ENCODE measurements at places on chromosomes 3 and 15.

DNA sequence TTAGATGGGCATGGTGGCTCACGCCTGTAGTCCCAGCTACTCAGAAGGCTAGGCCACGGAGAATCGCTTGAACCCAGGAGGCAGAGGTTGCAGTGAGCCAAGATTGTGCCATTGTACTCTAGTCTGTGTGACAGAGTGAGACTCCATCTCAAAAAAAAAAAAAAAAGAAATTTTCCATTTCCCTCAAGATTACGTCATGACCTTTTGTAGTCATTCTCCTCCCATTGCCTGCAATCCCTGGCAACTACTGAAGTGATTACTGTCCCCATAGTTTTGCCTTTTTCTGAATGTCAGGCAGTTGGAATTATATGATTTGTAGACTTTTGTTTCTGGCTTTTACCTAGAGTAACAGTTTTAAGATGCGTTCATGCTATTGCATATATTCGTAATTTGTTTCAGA lies 28.0 kb downstream of the WDR76 start:
- peaks cover 7% of the 10 kb centered on the region for H3K36me3 ChIP-seq
- no peak overlapping the region for H3K27ac ChIP-seq
- no peak for DNase-seq
- H3K27me3 ChIP-seq, result no peaks in the 10 kb centered on the region
- no peak overlapping the region for H3K4me3 ChIP-seq

- H3K27me3 ChIP-seq, result no peaks in the 10 kb centered on the region
- H3K36me3 ChIP-seq, result peaks cover 10% of the 10 kb centered on the region
- no peak for DNase-seq
- no peak overlapping the region for H3K27ac ChIP-seq
- no peak overlapping the region for H3K4me3 ChIP-seq
- no peaks in the 10 kb centered on the region for H3K4me1 ChIP-seq
Measured at GRCh38 chr3:52845157-52845556, 10.3 kb upstream of the MUSTN1 start.

DNA sequence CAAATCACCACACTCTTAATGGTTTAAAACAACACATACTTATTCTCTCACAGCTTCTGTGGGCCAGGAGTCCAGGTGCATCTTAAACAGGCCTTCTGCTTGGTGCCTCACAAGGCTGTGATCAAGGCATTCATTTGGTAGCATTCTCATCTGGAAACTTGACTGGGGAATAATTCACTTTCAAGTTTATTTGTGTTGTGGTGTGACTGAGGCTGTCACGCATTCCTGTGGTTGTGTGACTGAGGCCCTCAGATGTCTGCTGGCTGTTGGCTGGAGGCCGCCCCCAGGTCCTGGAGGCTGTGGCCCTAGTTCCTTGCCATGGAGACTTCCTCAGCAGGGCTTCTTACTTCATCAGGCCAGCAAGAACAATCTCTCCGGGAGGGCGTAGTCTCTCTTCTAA lies 16.9 kb upstream of the FAM3D start:
- H3K4me1 ChIP-seq, result no peaks in the 10 kb centered on the region
- peaks cover 10% of the 10 kb centered on the region for H3K27me3 ChIP-seq
- DNase-seq, result no peak
- no peak overlapping the region for H3K4me3 ChIP-seq
- no peaks in the 10 kb centered on the region for H3K36me3 ChIP-seq
- H3K27ac ChIP-seq, result no peak overlapping the region

DNA sequence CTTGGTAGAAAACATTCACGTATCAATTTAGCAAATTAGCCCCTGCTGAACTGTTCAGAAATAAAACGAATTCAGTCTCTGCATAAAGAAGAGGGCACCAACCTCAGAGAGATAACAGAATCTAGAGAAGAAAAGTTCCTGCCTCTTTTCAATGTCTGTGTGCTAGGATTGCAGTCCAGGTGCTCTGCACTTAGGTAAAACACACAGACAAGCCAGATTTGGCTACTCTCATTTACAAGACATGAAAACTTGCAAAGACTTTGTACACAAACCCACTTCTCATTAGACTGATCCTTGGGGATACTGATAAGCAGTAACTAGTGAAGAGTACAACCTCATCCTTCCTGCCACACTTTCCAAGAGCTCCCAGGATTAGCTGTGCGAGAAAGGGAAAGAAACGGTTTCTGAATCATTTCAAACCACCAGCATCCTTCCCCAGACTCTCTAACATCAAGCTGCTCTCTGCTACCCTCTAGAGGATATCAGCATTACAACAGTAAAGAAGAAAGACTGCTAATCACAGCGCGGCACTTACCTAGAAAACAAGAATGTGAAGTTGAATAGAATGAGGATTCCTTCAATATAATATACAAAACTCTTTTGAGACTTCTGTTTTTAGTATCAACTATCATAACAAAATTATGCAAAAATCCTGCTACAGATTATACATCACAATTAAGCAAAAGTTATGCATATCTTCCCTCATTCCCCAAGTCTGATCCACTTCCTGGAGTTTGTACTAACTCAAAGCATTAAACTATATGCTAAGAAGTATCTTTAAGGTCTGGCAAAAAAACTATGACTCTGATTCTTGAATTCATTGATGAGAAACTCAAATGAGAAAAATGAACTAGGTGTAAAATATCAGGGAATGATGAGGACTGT lies 306.4 kb downstream of the MAGI1 start:
- H3K36me3 ChIP-seq, result peaks cover 4% of the 10 kb centered on the region
- H3K4me3 ChIP-seq, result no peak overlapping the region
- no peaks in the 10 kb centered on the region for H3K27me3 ChIP-seq

GRCh38 chr3:48661501-48662144 lies 1.1 kb downstream of the CELSR3 start:
- peaks cover 15% of the 10 kb centered on the region for H3K27me3 ChIP-seq
- DNase-seq, result peak; percentile 95
- H3K4me3 ChIP-seq, result peak overlapping the region; percentile 64
- H3K4me1 ChIP-seq, result peaks cover 14% of the 10 kb centered on the region

- H3K36me3 ChIP-seq, result peaks cover 3% of the 10 kb centered on the region
- H3K4me3 ChIP-seq, result no peak overlapping the region
- DNase-seq, result no peak
- no peaks in the 10 kb centered on the region for H3K4me1 ChIP-seq
- no peak overlapping the region for H3K27ac ChIP-seq
- H3K27me3 ChIP-seq, result no peaks in the 10 kb centered on the region
Measured at GRCh38 chr3:78481050-78481449, 1286.7 kb downstream of the ROBO1 start.

- peaks cover 50% of the 10 kb centered on the region for H3K4me1 ChIP-seq
- H3K27ac ChIP-seq, result peak overlapping the region; percentile 87
- no peaks in the 10 kb centered on the region for H3K36me3 ChIP-seq
- no peak for DNase-seq
- H3K27me3 ChIP-seq, result no peaks in the 10 kb centered on the region
Measured at GRCh38 chr15:58551764-58552504, 120.1 kb downstream of the LIPC start.

DNA sequence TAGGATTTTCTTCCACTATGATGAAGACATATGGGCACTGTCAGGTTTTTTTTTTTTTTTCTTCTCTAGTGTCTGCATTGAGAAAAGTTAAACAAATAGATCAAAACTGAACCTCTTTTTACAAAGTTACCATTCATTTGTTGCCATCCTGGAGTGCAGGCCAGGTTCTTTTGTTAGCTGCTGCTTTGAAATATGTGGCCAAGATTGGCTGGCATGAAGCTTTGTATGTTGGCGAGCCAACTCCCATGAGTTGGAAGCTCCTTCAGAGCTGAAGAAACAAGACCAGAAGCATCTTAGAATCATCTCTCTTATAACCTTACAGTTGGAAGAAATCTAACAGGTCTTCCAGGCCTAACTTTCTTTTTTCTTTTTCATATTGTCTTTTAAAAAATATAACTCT lies 346.5 kb downstream of the THSD4 start:
- H3K4me1 ChIP-seq, result peaks cover 49% of the 10 kb centered on the region
- H3K27ac ChIP-seq, result no peak overlapping the region
- DNase-seq, result no peak
- H3K27me3 ChIP-seq, result no peaks in the 10 kb centered on the region

GRCh38 chr3:153290268-153291015 lies 128.4 kb downstream of the RAP2B start:
- no peak for DNase-seq
- H3K27ac ChIP-seq, result no peak overlapping the region
- H3K4me1 ChIP-seq, result peaks cover 7% of the 10 kb centered on the region
- H3K4me3 ChIP-seq, result no peak overlapping the region
- no peaks in the 10 kb centered on the region for H3K36me3 ChIP-seq
- H3K27me3 ChIP-seq, result no peaks in the 10 kb centered on the region

GRCh38 chr3:129984125-129984524 lies 9.6 kb downstream of the TRH start:
- H3K36me3 ChIP-seq, result no peaks in the 10 kb centered on the region
- no peaks in the 10 kb centered on the region for H3K4me1 ChIP-seq
- no peak overlapping the region for H3K27ac ChIP-seq
- no peak overlapping the region for H3K4me3 ChIP-seq

DNA sequence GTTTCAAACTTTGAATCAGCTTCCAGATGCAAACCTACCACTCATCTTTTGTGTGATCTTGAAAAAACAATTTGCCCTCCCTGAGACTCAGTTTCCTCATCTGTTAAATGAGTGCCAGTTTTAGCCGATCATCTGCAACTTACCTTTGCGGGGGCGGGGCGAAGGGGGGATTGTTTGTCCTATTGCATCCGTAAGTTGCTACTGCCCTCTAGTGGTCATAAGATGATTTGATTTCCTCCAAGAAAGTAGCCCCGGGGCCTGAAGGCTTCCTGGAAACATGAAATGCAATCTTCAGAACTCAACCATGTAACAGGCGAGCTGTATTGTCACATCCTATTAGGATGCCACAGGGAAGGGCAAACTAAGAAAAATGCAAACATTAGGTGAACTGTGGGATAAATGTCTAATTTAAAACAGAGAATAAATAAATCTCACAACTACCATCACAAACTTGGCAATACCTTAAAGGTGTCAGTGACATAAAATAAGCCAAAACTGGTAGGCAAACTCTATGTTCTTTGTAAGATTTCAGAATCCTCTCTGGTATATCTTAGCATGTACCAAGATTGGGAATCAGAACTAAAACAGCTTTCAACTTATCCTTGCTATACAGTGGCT lies 63.5 kb upstream of the CLDN18 start:
- H3K36me3 ChIP-seq, result no peaks in the 10 kb centered on the region
- H3K27ac ChIP-seq, result no peak overlapping the region
- DNase-seq, result peak; percentile 34

DNA sequence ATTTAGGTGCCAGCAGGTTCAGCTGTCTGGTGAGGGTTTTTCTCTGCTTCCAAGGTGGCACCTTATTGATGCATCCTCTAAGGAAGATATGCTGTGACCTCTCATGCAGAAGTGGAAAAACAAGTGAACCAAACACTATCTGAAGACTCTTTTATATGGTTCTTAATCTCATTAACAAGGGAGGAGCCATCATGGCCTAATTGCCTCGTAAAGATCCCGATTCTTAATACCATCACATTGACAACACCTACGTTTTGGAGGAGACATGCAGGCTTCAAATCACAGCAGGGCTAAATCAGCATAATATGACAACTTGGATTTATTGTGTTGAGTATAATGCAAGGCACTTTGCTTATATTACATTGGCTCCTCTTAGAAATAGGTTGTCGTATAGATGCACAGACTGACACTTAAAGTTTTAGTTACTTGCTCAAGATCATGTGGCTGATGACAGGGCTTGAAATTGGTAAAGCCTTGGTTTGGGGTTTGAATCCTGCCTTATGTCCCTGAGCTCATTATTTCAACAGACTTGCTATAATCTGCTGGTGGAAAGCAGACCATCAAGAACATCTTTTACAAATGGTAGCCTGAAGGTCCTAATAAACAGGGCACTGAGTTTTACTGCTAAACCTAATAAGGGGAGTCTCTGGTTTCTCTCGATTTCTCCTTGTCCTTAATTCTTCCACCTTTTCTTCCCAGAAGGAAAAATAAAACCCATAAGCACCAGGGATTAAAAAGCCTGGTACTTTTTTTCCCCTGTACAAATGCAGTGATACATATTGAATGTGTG lies 88.2 kb downstream of the PTPRG start:
- no peak for DNase-seq
- H3K27ac ChIP-seq, result no peak overlapping the region
- H3K36me3 ChIP-seq, result no peaks in the 10 kb centered on the region
- H3K4me1 ChIP-seq, result peaks cover 18% of the 10 kb centered on the region

GRCh38 chr3:114624571-114625181 lies 330.8 kb downstream of the TIGIT start:
- H3K36me3 ChIP-seq, result no peaks in the 10 kb centered on the region
- no peaks in the 10 kb centered on the region for H3K27me3 ChIP-seq
- peaks cover 14% of the 10 kb centered on the region for H3K4me1 ChIP-seq
- peak overlapping the region; percentile 33 for H3K4me3 ChIP-seq

DNA sequence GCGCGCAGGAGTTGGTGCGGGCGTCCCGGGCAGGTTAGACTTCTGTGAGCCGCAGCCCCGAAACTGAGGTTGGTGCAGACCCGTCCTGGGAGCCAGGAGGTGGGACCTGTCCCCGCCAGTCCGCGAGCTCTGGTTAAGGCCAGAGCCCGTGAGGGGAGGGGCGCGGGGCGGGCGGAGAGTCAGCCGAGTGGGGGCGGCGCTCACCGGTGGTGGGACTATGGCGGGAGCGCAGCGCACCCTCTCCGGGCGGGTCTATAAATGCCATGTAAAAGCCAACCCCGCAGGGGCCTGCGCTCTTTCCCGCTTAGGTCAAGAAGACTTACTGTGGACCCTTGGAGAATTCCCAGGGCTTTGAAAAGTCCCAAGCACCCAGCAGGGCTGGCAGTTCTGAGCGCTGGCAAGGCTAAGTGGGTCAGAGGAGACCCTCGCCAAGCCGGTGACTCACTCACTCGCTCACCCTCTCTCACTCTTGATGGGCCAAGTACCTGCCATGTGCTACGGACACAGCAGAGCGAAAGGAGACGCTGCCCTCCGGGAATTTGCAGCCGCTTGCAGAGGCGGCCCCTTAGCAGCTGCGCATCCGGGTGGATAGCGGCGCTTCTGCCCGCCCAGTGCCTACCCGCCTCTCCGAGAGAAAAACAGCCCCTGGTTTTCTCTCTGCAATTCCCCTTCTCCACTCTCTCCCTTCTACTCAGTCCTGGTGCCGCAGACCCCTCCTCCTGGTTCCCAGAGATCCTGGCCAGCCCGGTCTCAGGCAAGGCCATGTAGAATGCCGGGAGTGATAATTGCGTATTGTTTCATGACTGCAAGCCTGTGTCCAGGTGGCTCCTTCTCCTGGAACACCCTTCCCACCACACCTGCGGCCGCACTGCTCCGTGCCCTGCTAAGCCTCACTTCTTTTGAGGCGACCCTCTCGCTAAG lies at the start of gene ALDH1L1:
ALDH1L1 (minus strand) TSS at position 110 of the 921 bp plus-strand sequence. CDS start 19,607 bp downstream, outside the sequence.
- H3K4me3 ChIP-seq, result peak within 1 kb of the TSS; percentile 76
- peaks cover 51% of the 10 kb centered on the region for H3K27me3 ChIP-seq
- no peaks in the 10 kb centered on the region for H3K36me3 ChIP-seq
- H3K4me1 ChIP-seq, result peaks cover 16% of the 10 kb centered on the region

- no peak overlapping the region for H3K4me3 ChIP-seq
- no peak for DNase-seq
- H3K27ac ChIP-seq, result no peak overlapping the region
Measured at GRCh38 chr3:193711964-193712598, 119.1 kb downstream of the OPA1 start.

DNA sequence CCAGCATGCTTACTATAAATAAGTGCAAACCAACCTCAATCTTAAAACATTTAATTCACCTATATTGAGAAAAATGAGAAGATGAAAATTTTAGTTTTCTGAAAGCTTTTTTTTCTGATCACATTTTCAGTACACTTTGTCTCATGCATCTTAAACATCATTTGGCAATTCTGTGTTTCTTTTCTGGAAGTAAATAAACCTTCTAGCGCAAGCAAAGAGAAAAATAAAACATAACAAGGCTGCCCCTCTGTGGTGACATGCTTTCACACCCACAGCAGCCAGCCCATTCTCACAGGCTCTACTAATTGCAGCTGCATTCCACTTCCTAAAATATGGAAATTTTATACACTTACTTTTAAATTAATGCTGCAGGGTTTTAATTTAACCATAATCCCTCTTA lies 90.1 kb downstream of the NEK10 start:
- no peak overlapping the region for H3K27ac ChIP-seq
- peaks cover 7% of the 10 kb centered on the region for H3K4me1 ChIP-seq
- no peaks in the 10 kb centered on the region for H3K27me3 ChIP-seq
- H3K4me3 ChIP-seq, result no peak overlapping the region
